ENCODE measurements at places on chromosomes 7 and 10.

DNA sequence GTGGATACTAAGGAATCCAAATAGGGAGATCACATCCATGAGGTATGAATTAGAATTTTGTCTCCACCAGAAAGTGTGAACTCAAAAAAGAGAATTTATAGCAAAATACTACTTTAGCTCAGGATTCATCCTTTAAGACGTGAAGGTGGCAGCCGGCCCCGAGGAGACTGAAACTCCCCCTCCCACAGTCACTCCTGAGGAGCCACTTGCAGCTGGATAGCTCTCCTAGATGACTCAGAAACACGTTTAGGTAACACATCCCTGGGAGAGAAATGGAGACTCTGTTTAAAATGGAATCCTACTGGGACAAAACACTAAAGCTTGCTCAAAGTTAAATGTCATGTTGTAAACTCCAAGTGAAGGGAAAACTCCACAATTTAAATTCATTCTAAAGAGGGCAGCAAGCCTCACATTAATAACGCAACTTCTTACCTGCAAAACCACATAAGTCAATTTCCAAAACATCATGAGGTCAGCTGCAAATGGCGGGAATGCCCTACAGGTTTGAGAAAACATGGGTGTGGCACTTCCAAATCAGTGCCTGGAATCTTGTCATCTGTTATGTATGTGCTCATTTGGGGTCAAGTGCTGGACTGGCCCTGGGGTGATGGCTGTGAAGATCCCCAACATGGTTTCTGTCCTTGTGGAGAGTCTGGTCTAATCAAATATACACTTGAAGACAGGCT is 46.2 kb downstream of the ICA1 start:
- DNase-seq: no peak

GRCh38 chr7:75033826-75034225 is 39.8 kb downstream of the RCC1L start:
- no peak for DNase-seq

- no peak for DNase-seq
Observed at GRCh38 chr10:114703377-114704107, 45.5 kb upstream of the ABLIM1 start.

DNA sequence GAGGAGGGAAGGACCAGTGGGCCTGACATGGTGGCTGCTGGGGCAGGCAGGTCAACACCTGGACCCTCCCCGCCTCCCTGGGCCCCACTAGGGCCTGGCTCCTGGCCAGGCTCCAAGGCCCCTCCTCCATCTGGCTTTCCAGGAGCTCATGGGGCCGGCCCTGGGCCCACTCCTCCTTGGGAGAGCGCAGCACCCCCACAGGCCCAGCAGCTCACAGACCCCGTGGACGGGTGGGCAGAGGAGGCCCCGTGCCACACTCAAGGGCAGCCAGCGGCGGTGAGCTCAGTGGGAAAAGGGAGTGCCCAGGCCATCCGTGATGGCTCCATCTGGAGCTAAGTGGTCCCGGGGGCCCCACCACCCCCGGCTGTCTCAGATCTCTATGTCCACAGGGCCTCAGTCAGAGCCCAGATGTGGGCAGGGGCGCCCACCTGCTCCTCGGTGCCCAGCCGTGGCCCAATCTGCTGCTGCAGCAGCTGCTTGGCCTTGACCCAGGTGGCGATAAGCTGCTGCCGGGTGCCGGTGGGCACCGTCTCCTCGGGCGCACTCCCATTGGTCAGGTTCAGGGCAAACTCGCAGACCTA is 32.8 kb downstream of the CFAP46 start:
- no peak for DNase-seq

- no peak for DNase-seq
Observed at GRCh38 chr10:91226093-91226492, 5.6 kb downstream of the PCGF5 start.

DNA sequence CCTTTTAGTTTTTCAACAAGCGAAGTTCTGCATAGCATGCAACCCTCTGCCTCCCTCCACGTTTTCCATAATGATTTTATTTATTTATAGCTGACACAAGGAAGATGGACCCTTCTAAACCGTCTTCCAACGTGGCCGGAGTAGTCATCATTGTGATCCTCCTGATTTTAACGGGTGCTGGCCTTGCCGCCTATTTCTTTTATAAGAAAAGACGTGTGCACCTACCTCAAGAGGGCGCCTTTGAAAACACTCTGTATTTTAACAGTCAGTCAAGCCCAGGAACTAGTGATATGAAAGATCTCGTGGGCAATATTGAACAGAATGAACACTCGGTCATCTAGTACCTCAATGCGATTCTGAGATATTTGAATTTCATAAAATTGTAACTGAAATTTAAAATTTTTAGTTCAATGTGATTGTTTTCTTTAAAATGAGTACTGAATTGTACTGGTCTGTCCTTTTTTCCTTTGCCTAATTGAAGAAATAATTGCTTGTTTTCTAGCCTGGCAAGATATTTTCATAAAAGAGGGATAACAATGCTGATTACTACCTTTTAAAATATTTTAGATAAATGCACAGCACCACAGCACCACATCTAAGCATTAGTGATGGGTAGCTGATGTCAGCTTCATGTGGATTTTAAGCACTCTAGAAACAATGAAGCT is 41.5 kb upstream of the SLC39A12 start:
- DNase-seq: peak; percentile 21

- no peak for DNase-seq
Observed at GRCh38 chr7:149787428-149788299, 14.3 kb upstream of the ZNF467 start.

- DNase-seq: no peak
Observed at GRCh38 chr7:131948434-131949053, 392.1 kb upstream of the PODXL start.

GRCh38 chr10:13784067-13784466 is 197.3 kb downstream of the PRPF18 start:
- no peak for DNase-seq

DNA sequence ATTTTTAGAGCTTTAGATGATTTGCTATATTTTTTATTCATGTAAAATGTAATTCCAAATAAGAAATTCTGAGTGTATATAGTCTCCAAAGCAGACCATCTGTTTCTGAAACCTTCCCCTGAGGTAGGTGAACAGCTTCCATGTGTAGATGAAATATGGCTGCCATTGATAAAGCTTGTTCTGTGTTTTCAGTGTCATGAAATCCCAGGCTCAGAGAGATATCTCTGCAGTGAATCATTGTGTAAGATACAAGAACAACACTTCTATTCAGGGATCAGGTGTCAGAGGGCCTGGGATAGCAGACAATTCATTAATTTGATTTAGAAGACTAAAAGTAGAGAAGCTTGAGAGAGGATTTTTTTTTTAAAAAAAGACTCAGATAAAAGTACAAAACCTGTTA is 29.1 kb downstream of the ACTA2 start:
- no peak for DNase-seq

DNA sequence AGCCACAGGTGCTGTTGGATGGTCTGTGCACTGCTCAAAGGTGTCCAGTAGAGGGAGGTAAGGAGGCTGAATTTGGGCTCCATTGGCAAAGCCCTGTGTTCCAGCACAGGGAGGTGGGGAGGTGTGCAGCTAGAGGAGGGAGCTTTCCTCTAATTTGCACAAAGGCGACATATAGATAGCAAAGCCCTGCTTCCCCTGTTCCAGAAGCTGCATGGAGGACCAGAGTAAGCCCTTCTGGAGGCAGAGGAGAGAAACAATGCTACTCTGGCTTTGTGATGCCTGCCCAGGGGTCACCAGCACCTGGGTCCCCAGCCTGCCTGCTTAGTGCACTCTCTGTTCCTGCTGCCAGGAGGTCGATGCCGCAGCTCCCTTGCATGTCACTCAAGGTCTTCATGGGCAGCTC is 3.4 kb upstream of the ARHGAP22 start:
- peak; percentile 7 for DNase-seq

GRCh38 chr7:131689662-131690234 is 133.3 kb upstream of the PODXL start:
- DNase-seq: no peak

DNA sequence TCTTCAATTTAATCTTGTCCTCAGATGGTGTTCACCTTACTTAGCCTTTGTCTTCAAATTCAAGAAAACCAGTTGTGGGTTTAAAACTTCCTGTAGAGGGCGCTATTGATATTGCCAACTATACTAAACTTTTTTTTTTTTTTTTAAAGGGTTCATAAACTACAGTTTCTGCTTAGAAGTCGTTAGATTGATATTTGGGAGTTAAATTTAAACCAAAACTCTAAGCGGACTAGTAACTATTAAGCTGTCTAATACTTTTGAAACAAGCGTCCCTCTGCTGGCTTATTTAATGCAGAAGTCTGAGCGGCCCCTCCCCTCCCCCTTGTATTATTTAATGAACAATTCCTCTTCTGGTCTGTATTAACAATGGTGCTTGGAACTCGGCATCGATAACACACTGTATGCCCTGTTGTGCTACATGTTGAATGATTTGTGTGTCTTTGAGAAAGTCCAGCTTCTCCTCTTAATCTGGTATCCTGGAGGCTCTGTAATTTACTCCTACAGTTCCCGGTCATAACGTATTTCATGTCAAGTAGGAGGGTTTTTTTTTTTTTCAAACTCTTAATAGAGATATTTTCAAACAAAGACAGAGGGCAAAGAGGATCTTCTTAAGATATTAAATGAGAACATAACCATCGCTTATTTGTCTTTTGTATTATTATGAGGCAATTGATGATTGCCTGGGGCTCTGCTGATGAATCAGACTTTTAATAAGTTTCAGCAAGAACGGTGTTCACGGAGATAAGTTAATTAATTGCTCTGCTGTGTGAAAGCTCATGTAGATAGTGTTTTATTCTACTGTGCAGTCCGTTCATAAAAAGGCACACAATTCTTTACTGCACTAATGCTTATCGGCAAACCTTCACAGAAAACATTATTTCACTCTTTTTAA is 22.6 kb upstream of the CREB5 start:
- DNase-seq: peak; percentile 36

- DNase-seq: no peak
Observed at GRCh38 chr10:20207653-20208052, 391.4 kb downstream of the PLXDC2 start.
